ENCODE measurements at places on chromosomes 3 and 15.
A peak's percentile ranks its signal among the peaks of the same experiment; 100 is the strongest.

- no peak for DNase-seq
Measured at GRCh38 chr3:54123003-54123775, 837 bp downstream of the CACNA2D3 start.

DNA sequence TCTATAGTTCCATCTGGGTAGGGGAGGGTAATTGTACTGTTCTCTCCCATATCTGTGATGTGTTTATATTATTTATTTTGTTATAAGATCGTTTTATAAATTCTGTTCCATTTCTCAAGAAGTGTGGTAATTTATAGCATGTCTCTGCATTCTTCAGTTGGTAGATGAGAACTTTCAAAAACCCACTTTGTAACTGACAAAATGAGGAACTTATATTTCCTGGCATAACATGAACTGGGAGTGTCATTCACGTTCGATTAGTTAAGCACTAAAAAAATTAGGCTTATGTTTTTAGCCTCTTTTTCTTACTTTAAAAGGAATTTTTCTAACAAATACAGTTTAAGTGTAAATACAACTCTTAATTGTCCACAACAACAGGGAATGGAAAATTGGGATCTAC, 230.8 kb downstream of the CGGBP1 start:
- no peak for DNase-seq

DNA sequence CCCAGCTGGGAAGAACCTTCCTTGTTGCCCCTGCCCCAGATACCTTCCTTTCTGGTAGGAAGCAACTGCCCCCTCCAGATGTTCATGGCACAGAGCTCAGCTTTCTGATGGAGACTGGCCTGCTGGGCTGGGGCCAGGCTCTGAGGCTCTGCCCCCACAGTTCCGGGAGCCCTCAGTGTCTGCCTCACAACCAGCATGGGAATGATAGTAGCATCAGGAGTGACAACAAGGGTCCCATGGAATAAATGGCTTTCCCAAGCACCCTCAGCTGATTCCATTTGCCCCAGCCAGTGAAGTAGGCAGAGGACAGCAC, 65.6 kb upstream of the IQSEC1 start:
- DNase-seq: no peak

GRCh38 chr3:146160964-146161662, at the start of gene PLOD2:
Gene PLOD2 (minus strand): TSS chr3:146161184. CDS start chr3:146160989, 195 bp downstream.
- DNase-seq: no peak

DNA sequence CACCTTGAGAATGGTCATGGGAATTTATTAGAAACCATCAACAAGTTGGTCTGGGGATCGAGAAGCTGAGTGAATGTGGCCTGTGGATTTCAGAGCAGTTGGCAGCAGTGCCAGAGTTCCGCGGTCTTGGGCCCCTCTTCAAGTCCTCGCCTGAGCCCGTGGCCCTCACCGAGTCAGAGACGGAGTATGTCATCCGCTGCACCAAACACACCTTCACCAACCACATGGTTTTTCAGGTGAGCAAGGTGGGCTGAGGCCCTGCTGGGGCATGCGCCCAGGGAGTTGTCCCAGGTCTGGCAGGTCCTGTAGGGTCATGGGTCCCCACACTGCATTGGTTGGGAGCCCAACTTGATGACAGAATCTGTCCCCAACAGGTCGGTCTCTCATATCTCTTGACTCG, 7.0 kb upstream of the HMCES start:
- no peak for DNase-seq

DNA sequence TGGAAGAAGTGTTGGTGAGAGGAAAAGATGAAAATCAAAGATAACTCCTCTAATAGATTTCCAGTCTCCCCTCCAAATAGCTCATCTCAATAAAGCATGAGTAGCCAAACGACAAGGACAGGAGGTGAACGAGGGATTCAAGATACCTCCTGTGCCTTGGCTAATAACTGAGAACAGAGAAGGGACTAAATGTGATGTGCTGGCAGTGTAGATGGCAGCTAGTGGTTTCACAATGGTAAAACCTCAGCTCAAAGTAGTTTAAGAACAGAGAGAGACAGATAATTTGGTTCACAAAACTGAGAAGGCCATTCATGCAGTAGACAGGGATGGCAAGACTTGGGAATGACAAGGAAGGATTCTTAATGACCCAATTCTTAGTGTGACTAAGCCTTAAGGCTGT, 292.6 kb downstream of the EFHB start:
- no peak for DNase-seq

GRCh38 chr3:8756671-8757070, 12.7 kb downstream of the OXTR start:
- no peak for DNase-seq

- no peak for DNase-seq
Measured at GRCh38 chr3:49570028-49570654, 15.9 kb downstream of the BSN start.

DNA sequence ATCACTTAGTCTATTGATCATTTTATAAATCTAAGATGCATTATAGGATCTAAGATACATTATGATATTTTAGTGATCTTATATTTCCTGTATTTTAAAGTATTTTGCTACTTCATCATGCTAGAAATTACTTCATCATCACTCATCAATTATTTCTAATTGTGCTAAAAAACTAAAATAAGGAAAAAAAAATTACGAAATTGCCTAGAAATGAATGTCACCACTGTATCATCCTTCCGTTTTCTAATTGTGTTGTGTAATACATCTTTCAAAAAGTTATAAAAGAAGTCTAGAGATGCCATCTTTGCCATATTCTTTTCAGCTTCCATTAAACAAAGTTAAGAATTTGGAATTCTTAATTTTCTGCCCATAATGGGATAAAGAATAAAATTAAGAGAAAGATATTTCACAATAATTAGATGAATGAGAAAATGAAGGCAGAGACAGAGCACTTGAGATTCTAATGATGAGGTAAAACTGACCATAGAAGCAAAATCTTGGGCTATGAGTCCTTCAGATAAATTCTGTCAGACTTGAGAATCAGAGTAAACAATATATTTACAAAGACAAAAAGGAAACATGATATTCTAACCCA, 48.8 kb downstream of the ALDH1A2 start:
- no peak for DNase-seq

- no peak for DNase-seq
Measured at GRCh38 chr15:95758451-95758850, 572.0 kb upstream of the NR2F2 start.

GRCh38 chr3:195859061-195859845, 47.5 kb upstream of the MUC4 start:
- peak; percentile 79 for DNase-seq

- DNase-seq: peak; percentile 39
Measured at GRCh38 chr15:50182219-50183013, 420 bp downstream of the SLC27A2 start.

- peak; percentile 26 for DNase-seq
Measured at GRCh38 chr3:128076483-128077201, 24.4 kb downstream of the SEC61A1 start.

DNA sequence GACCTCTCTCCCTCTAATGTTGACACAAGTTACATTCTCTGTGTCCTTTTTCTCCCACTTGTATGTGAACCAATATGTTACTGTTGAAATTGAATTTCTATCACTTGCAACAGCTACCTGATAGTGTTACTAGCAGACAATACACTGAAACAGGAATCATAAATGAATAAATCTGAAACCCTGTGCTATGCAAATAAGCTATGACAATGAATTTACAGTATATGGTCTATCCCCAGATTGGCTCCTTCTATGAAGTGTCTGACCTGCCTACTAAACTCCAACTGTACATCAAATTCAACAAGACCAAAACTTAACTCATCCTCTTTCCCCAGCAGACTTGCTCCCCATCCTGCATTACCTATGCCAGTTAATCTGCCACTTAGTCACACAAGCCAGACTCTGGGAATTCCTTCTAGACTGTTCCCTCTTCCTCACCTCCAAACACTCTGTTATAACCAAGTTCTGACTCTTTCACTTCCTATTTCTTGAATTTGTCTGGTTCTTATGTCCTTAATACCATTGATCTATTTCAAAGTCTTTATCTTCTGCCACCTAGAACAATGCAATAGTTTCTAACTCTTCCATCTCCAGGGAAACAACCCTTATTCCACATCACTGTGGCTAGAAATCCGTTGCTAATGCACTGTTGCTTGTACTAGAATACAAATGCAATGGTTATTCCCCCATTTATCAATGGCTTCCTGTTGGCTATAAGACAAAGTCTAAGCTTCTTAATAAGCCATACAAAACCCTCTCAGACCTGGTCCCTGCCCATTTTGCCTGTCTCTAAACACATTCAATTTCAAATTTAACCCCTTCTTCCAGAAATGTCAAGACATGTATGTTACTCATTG, 13.4 kb upstream of the ZNF639 start:
- DNase-seq: no peak

- DNase-seq: no peak
Measured at GRCh38 chr15:98554272-98555172, 93.8 kb upstream of the IGF1R start.

DNA sequence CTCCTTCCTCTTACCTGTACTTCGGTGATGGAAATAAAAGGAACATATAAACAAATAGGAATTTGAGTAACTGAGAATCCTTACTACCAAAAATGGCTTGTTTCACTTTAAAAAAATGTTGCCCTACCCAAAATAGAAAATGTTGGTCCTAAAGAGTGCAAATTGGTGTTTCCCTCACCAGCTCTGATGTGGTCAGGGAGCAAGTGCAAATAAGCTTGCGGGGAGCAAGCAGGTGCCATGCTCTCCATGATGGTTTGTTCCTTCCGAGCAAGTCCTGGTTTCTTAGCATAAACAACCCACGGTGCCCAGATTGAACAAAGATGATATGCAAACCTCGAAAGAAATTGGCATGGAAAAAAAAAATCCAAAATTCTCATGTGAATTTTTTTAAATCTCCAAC, 68.8 kb downstream of the PGPEP1L start:
- no peak for DNase-seq

GRCh38 chr3:15041950-15042349, 23.2 kb downstream of the MRPS25 start:
- DNase-seq: no peak

- no peak for DNase-seq
Measured at GRCh38 chr3:114666623-114667022, 372.8 kb downstream of the TIGIT start.

- no peak for DNase-seq
Measured at GRCh38 chr3:51673181-51673801, 2.2 kb downstream of the TEX264 start.

DNA sequence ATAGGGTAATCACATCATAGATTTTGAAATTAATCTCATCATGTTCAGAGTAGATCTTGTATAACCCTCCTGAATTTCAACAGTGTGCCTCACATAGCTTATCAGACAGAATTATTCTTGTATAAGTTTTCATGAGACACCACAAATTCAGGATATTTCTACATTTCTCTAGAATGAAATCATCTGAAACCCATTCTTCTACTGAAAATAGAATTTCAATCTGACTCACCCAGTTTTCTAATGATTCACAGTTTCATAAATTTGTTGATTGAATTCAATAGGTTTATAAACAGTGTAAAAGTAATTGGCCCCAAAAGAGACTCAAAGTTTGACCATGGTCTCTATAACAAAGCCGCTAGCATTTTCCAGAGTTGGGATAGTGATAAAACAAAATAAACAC, 1082.6 kb upstream of the EPHA6 start:
- no peak for DNase-seq

- no peak for DNase-seq
Measured at GRCh38 chr15:74315626-74316025, 51.8 kb downstream of the CYP11A1 start.

DNA sequence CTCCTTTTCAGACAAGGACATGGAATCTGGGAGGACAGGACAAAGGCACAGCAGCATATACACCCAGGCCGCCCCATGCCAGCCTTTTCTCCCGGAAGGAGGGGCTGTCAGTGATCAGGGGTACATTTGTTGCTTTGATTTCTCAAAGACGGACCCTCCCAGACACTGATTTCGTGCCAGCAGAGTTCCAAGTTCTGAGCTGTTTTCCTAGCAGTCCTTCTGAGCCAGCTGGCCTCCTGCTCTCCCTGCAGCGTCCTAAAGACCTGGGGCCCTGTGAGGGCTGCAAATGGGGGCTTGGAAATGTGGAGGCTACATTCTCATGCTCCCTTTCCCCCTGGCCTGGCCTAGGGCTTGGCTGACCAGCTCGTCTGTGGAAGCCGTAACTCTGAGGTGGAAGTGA, 22.3 kb downstream of the CTSH start:
- DNase-seq: no peak

GRCh38 chr15:101570241-101570640, 80.7 kb upstream of the PCSK6 start:
- no peak for DNase-seq

DNA sequence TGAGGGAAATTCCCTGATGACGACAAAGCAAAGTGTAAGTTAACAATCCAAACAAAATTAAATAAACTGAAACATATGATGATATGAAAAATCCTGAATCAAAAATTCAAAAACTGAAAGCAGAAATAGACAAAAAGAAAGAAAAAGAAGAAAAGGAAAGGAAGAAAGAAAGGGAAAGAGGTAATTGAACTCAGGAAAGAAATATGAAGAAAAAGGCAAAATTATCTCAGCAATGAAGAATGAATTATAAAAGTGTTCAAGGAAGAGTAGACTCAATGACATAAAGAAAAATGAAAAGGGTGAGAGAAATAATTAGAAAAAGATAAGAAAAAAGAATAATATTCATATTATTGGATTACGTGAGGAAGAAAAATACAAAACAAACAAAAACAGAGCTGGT, 54.9 kb downstream of the HERC1 start:
- DNase-seq: no peak

- DNase-seq: no peak
Measured at GRCh38 chr3:53056442-53056841, 10.6 kb upstream of the SFMBT1 start.

- DNase-seq: peak; percentile 47
Measured at GRCh38 chr3:167882057-167882667, 146.6 kb downstream of the SERPINI1 start.

DNA sequence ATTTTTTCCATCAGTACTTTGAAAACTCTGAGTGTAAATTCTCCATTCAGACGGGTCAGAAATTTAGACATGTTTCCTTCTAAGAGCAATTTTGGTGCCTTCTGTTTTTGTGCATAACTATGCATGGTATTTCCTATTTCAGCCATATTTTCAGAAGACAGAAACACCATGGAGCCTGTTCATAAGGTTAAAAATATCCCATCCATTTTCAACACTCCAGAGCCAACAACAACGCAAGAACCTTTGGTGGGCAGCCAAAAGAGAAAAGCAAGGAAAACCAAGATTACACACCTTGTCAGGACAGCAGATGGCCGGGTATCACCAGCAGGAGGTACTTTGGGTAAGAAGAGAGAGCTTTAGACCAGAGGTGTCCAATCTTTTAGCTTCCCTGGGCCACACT, 275.6 kb downstream of the BBX start:
- no peak for DNase-seq

DNA sequence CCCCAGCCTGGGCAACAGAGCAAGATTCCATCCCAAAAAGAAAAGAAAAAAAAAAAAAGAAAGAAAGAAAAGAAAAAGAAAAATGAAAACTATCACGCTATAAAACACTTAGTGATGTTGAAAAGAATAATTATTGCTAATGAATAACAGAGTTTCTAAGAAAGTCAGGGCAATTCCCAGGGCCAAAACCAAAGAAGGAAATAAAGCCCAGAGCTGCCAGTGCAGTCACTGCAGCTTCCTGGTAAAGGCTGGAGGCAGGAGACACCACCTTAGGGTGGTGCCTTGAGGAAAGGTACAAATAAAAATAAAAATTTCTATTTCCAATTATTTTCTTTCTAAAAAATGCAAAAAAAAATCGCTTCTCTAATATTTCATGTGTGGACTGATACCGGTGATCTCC, 19.7 kb upstream of the UACA start:
- DNase-seq: no peak

Measured in CD4-positive, alpha-beta T cell treated with Interleukin-4 for 1 hour (primary cell).